M059J (cell line): ENCODE measurements at places on chromosomes 1 and 21.

GRCh38 chr1:235113183-235113917, 15.3 kb downstream of the TOMM20 start:
- DNase-seq = no peak

DNA sequence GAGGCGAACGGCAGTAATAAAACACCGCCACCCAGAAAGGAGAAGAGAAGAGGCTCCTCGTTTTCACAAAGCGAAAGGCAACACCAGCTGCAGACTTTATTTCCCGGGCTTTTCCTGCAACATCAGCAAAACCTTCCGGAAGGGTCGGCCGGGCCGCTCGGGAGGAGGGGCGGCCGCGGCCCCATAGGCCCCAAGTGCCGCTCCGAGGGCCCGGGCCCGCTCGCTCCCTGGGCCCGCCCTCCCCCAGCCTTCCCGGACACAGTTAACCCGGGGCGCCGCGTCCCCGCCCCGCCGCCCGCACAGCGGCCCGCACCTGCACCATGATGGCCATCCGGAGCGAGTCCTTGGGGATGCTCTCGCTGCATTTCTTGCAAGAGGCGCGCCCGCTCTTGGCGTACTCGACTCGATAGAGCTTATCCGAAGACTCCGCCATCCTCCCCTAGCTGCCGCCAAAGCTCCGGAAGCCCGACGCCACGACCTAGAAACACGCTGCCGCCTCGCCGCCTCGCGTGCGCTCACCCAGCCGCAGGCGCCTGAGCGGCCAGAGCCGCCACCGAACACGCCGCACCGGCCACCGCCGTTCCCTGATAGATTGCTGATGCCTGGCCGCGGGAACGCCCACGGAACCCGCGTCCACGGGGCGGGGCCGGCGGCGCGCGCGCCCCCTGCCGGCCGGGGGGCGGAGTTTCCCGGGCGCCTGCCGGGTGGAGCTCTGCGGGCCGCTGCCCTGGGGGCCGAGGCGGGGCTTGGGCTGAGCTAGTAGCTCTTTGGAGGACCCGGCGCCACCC, at the start of gene PARP1:
Gene PARP1 (minus strand): TSS at position 597 of the 788 bp plus-strand sequence. CDS start 164 bp downstream, at position 433.
- peak; percentile 89 for DNase-seq

- DNase-seq = no peak
These were observed 43.8 kb upstream of the LBR start for GRCh38 chr1:225471453-225472301.

DNA sequence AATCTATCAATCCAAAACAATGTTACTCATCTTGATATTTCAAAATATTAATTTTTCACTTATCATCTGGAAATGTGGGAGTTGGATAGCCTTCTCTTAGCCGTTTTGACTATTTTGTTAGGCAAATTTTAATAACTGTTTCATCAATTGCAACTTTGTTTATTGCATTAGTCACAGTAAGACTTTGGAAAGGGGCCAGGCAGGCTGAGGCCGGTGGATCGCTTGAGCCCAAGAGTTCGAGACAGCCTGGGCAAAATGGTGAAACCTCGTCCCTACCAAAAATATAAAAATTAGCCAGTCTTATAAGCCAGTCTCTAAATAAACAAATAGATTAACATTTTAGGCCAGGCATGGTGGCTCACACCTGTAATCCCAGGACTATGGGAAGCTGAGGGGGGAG, 113.0 kb upstream of the NR5A2 start:
- no peak for DNase-seq

DNA sequence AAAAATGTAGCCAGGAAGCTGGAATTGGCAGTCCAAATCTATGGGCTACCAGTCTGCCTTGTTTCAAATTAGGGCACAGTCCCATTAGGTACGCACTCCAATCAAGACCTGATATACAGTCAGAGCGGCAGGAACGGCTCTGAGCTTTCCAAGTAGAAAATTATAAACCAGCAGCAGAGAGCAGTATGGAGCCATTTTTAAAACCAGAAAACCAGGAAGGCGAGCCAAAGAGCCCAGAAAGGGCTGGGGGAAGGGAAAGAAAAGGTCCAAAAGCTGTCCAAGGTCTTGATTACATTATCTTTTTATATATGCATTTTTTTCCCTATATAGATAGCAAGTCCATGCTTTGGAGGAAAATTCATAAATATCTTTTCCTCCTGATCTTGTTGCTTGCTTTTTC, 719.0 kb downstream of the RWDD3 start:
- DNase-seq = peak; percentile 26

DNA sequence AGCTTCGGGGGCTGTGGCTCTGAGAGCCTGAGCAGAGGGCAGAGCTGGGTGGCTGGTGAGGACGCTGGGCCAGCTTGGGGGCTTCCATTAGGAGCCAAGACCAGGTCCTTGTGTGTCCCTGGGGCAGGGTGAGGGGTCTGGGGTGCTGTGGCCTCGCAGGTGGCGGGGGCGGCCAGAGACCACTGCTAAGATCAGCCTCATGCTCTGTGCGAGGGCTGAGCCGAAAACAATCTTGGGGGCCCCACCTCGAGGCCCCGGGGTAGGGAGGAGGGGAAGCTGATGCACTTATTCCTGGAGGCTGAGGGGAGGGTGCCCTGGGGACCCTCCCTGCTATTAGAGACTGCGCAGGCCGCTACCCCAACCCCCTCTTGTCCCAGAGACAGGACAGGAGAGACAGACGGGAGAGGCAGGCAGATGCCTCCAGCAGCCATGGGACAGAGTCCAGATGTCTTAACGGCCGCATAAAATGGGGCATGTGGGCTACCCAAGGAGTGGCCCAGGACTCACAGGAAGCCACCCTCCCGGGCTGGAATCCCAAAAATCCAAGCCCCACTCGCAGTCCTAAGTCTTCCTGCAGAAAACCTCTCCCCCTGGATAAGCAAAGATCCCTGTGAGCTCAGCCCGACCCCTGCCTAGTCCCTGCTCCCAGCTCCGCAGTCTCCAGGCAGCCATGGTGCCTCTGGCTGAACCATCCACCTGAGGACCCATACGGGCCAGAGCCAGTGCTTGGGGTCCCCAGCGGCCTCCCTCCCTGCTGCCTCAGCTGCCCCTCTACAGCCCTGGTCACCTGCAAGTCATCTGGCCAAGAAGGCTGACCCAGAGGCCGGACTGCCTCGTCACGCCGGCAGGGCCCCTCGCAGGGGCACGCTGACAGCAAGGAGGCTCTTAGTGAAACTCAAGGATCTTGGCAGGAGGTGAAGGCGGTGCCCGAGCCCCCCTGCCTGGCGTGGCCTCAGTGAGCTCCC, 43.6 kb upstream of the COL18A1 start:
- no peak for DNase-seq

DNA sequence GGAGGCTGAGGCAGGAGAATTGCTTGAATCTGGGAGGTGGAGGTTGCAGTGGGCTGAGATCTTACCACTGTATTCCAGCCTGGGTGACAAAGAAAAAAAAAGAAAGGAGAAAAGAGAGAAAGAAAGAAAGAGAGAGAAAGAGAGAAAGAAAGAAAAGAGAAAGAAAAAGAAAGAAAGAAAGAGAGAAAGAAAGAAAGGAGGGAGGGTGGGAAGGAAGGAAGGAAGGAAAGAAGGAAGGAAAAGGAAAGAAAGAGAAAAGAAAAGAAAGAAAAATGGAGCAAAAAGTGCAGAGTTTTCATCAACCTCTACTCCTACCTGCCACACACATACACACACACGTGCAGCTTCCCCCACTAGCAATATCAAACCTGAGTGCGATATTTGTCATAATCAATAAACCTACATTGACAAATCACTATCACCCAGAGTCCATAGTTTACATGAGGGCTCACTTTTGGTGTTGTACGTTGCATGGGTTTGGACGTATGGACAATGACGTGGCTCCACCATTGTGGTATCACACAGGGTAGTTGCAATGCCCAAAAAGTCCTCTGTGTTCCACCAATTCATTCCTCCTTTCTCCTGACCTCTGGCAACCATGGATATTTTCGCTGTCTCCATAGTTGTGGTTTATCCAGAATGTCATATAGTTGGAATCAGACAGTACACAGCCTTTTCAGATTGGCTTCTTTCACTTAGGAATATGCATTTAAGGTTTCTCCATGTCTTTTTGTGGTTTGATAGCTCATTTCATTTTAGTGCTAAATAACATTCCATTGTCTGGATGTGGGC, 36.5 kb downstream of the EVA1C start:
- DNase-seq = peak; percentile 78

- DNase-seq = peak; percentile 68
These were observed 32.8 kb upstream of the IFNAR2 start for GRCh38 chr21:33196941-33197374.

GRCh38 chr21:38538353-38538752, 40.1 kb upstream of the ERG start:
- peak; percentile 25 for DNase-seq

GRCh38 chr1:203280061-203280460, 25.3 kb upstream of the BTG2 start:
- no peak for DNase-seq

- peak; percentile 55 for DNase-seq
These were observed at the start of gene ELF3 for GRCh38 chr1:202010180-202011015. Gene ELF3 (plus strand): TSS chr1:202010587. CDS start chr1:202011137, 550 bp downstream.

DNA sequence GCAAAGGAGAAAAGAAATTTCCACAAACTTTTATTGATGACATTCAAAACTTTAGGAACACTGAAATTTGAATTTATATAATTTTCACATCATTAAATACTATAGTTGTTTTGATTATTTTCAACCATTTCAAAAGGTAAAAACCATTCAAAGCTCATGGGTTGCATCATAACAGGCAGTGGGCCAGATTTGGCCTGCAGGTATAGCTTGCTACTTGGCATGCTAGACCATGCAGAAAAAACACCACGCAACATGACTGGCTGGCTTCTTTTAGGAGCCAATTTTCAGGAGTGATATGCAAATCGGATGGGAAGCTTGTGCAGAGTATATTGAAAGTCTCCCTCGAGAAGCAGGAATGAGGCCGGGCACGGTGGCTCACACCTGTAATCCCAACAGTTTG, 144.8 kb downstream of the GLUL start:
- no peak for DNase-seq

GRCh38 chr1:200115532-200115931, 88.0 kb downstream of the NR5A2 start:
- DNase-seq = no peak

GRCh38 chr1:109901141-109901523, 9.5 kb upstream of the CSF1 start:
- DNase-seq = no peak

DNA sequence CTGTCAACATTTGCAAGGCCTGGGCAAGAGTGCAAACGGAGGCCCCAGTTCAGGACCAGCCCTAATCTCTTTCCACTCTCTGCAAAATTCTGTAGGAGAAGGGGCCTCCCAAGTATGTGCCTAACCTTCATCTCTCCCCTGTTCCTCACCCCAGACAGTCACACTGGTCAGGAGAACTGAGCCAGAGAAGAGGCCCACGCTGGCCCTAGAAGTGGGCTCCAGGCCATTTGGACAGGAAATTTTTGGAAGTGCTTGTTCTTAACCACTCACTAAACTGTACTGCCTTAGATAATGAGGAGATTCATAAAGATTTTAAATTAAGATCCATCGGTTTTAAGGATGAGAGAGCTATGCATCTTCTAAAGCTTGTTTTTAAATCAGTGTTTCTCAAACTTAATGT, 129.7 kb upstream of the ADGRL2 start:
- DNase-seq = no peak

DNA sequence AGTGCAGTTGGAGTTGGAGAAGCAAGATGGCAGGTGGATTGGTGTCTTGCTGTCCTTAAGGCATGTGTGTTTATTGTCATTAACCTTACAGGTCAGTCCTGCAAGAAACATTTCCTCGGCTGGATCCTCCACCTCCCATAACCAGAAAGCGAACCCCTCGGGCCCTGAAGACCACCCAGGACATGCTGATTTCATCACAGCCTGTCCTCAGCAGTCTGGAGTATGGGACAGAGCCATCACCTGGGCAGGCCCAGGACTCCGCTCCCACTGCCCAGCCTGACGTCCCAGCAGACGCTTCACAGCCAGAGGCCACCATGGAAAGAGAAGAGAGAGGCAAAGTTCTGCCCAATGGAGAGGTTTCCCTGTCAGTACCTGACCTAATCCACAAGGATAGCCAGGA, 1.6 kb downstream of the C1orf226 start:
- DNase-seq = no peak

DNA sequence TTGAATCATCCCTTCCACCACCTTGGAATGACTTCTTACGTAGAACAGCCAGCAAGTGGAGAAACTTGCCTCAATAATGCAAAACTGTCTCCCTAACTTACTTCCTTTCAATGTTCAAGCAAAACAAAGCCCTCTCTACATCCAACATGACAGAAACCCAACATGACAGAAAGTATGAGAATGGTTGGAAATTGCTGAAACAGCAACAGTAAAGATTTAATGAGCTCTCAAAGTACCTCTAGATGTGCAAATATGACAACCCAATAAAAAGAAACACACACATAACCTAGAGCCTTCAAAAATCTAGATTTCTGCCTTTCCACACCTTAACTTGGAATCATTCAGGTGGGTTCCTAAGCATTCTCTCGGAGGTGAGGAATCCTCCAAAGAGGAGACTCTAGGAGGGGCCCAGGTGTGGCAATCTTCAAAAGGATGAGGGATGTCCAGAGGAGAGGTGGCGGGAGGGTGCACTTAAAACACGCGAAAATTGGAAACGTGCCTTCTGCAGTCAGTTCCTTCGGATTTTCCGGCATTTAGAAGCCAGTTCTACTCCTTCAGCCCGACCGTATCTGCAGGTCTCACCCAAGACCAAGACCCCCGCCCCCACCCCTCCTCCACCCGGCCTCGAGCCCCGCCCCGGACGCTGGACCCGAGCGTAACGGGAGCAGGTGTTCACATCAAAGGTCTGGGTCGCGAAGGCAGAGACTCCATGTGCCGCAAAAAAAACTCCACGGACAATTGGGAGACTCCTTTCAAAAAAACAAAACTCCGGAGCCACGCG, 996 bp upstream of the MGST3 start:
- no peak for DNase-seq

DNA sequence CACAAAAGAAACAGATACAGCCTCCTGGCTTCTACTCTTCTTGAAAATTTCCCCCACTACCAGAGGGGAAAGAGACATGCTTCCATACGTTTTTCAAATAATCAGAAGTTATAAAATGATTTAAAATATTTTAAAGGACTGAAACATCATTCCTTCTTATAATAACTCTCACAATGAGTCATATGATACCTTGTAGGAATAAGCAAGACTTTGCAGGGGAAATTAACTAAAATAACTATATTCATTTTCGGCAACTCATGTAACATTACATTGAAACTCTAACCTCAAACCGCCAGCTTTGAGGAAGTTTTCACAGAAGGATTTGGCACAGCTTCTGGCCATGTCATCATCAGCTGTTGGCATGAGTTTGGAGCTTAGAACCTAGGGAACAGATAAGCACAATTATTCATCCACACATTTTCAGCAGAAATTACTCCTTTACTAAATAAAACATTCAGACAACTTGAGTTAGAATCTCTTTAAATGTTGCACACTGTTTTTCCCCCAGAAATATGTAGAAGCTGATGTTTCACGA, 85.9 kb downstream of the USP24 start:
- peak; percentile 95 for DNase-seq

DNA sequence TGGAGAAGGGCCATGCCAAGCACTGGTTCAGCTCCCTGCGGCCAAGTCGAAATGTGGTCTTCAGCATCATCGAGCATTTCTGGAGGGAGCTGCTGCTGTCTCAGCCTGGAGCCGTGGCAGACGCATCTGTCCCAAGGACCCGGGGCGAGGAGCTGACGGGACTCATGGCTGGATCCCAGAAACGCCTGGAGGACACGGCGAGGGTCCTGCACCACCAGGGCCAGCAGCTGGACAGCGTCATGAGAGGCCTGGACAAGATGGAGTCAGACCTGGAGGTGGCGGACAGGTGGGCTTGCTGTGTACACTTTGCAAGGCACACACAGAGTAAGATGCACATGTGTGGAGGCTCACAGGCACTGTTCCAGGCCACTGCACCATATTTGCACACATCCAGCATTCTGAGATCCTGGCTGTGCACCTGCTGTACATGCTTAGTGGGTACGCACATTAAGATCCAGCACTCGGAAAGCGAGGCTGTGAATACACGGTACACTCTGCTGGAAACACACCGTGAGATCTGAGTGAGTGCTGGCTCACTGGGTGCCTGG, 12.8 kb downstream of the SNAP47 start:
- DNase-seq = no peak
